ENCODE measurements at places on chromosomes 1 and 21.
A peak's percentile ranks its signal among the peaks of the same experiment; 100 is the strongest.

- no peak for DNase-seq
These were observed 191.3 kb downstream of the TGFB2 start for GRCh38 chr1:218536296-218536986.

- no peak for DNase-seq
These were observed 19.3 kb downstream of the C1orf52 start for GRCh38 chr1:85240174-85240601.

DNA sequence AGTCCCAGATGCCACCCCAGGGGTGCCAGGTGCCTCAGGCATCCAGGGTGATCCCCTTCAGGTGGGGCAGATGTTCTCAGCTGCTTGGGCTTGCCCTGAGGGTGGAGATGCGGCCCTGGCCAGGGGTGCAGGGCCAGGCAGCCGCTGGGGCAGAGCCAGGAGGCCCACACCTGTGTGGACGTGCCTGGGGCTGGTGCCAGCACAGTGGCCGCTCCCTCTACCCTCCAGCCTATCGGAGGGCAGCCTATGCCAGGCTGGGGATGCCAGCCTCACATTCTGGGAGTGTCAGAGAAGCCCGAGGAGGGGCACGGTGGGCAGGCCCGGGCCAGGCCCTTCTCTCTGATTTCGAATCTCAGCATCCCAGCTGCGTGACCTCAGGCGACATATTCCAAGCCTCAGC lies 96.5 kb upstream of the WNT4 start:
- DNase-seq, result no peak

DNA sequence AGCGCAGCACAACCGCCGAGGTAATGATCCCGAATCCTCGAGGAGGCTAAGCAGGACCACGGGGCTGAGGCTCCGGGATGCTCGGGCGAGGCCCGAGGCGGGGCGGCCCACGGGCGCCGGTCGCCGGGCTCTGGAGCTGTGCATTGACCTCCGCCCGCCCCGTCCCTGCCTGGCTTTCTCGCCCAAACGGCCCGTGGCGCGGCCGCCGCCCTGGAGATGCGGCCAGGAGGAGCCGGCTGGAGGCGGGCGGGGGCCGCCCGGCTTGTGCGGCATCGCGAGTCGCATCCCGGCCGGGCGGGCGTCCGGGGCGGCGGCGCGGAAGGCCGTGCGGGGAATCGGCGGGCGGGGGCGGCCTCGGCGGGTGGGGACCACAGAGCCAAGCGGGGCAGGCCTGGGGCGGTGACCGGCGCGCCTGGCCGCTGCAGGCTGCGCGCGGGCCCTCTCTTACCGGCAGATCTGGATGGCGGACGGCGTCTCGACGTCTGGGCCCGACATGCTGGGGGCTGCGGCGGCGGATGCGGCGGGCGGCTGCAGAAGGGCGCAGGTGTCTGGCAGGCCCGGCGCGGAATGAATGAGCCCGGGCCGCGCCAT lies 663 bp downstream of the ACOT7 start:
- DNase-seq, result no peak

GRCh38 chr1:200628223-200628881 lies 7.8 kb upstream of the KIF14 start:
- DNase-seq, result no peak

GRCh38 chr1:226719596-226720387 lies 19.3 kb downstream of the ITPKB start:
- DNase-seq, result peak; percentile 57

DNA sequence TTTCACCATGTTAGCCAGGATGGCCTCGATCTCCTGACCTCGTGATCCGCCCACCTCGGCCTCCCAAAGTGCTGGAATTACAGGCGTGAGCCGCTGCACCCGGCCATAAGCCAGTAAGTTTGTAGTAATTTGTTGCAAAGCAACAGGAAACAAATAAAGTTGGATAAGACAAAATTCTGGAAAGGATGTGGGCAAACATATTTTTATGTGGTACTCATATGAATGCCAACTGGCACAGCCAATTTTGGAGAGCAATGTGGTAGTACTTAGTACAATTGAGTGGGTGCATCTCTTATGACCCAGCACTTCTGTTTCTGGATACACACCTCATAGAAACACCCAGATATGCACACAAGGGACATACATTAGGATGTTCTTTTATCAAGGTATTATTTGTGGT lies 8.4 kb upstream of the IL12RB2 start:
- no peak for DNase-seq

DNA sequence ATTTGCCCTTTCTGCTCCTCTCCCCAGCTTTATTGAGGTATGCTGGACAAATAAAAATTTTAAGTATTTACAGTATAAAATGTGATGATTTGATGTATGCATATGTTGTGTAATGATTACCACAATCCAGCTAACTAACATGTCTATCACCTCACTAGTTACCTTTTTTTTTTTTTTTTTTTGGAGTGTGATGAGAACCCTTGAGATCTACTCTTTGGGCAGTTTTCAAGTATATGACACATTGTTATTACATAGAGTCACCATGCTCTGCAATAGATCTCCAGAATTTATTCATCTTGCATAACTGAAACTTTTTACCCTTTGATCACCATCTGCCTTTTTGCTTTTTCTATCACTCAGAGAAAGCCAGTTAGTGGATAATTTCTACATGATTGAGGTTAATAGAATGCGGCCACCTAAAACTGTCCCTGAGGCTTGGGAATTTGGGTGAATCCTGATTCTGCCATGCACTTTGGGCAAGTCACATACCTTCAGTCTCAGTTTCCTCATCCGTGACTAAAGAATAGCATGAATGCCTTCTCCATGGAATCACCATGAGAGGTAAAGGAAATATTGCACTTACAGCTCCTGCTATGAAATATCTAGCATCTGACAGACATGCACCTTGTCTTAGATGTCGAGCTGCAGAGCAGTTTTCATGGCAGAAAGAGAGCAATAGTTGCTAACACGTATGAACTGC lies 295.2 kb downstream of the DISC1 start:
- no peak for DNase-seq

- no peak for DNase-seq
These were observed 26.8 kb downstream of the IFFO2 start for GRCh38 chr1:18929686-18930085.

DNA sequence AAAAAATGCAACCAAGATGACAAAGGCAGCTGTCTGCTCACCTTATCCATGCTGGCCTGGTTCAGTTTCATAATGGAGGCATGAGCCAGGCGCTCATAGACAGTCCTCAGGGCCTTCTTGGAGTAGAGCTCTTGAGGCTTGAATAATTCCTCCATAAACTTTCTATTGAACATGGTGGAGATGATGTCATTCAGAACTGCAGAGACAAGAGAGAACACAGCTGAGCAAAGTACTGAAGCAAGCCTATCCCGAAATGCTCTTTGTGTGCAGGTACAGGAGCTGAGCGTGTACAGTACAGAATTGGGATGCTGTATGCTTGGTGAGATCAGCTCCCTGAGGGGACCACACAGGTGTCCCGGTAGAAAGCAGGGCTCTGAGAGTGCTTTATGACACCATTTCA lies 11.5 kb downstream of the OSCP1 start:
- no peak for DNase-seq

GRCh38 chr1:183630748-183631147 lies 4.8 kb downstream of the ARPC5 start:
- DNase-seq, result no peak

- DNase-seq, result no peak
These were observed 4.3 kb upstream of the PHLDA3 start for GRCh38 chr1:201473296-201473695.

DNA sequence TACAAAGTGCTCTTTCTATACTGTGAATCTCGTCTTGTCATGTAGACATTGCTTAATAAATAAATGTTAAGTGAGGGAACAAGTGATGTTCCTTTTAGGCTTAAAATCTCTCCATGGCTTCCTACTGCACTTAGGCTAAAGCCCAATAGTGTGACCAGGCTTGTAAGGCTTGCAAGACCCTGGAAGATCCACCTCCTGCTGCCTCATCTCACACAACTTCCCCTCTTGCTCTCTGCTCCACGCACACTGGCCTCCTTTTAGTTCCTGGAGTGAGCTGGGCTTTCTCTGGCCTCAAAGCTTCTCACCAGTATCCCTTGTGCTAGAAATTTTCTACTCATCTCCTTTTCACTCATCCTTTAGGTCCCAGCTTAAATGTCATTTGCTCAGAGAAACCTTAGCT lies 41.5 kb upstream of the DIPK1A start:
- no peak for DNase-seq

DNA sequence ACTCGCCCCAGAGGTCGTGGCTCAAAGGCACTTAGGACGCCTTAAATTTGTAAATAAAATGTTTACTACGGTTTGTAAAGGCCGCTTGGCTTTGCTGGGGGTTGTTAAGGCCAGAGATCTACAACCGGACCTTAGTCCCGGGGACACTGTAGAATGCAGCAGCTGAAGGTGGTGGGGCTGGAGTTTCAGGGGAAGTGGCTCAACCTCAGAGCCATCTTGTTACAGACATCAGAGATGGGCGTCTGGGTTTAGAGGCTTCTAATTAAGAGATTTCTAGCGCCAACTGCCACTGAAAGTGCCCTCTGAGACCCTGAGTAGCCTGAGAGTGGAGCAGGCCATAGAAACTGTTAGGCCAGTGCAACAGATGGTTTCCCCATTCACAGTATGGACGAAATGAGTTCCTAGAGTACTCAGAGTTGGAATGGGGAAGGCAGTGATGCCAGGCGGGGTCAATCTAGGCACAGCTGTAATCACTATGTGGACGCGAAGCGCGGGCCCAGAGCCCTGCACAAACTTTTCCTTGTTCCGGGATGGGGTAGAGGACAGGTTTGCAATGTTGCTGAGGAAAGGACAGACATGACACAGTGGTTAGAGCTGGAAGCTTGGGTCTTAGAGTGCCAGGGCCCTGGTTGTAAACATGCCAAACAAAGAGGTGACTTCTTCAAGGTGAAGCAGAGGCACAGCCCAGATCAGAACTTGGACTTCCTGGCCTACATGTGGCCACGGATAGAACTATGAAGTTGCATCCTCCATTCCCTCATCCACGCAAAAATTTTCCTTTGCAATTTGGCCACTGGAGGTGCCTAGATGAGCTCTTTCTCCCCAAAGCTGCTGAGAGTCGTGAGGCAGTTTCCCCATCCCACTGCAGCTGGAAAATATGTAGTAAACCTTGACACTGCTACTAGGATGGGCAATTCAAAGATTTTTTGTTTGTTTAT lies 6.0 kb downstream of the HLX start:
- no peak for DNase-seq

- DNase-seq, result no peak
These were observed 22.4 kb downstream of the CASQ2 start for GRCh38 chr1:115746021-115746690.

- DNase-seq, result no peak
These were observed 2.7 kb upstream of the FDPS start for GRCh38 chr1:155305881-155306391.

DNA sequence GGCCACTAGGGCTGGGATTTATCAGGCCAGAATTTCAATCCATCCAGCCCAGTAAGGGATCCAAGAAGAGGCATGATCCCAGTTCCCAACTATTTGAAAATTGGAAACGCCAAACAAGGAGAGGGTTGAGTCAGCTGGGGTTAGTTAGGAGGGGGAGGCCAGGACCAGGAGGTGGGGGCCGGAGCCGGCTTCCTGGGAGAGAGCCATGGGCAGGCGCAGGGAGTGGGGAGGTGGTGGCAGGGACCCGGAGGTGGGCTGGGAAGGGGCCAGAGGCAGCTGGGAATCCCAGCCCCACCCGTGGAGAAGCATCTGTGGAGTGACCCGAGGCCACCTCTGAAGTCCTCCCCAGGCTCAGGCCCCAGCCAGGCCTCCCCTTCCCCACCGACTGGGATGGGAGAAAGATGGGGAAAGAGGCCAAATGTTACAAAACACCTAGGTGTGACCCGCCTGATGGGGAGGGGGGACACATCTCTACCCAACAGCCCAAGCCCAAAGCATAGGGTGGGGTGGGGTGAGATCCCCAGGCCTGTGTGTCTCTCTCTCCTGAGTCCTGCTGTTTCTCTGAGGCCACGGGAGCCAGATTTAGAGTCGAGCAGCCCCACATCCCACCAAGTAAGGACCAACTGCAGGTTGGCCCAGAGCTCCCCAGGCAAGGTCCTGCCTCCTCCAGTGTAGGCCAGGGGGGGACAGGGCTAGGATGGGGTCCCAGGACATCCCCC lies 10.1 kb downstream of the HSPG2 start:
- DNase-seq, result peak; percentile 79

- no peak for DNase-seq
These were observed 8.2 kb upstream of the METTL18 start for GRCh38 chr1:169802888-169803287.

- no peak for DNase-seq
These were observed 8.6 kb downstream of the RO60 start for GRCh38 chr1:193068013-193068412.

DNA sequence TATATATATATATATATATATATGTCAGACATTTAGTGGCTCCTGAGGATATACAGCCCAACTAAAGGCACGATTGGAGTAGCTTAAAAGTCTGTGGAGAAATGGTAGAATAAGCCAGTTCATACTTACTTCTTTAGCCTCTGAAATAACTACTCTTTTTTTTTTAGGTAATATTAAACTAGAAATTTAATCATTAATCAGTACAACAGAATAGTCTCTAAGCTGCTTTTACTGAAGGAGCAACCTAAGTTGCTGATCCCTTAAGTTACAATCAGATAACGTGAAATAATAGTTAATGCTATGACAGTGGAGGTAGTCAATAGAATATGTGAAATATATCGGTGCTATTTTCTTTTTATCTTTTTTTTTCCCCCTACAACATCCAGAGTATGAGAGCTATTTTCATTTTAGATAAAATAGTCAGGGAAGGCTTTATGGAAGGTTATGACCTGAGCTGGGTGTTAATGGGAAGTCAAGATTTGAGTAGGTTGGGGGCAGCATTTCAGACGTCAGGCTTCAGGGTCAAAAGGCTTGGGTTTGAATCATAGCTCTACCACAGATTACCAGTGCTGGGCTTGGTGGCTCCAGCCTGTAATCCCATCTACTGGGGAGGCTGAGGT lies 15.6 kb downstream of the ZMPSTE24 start:
- no peak for DNase-seq

- DNase-seq, result peak; percentile 81
These were observed 11.0 kb downstream of the DMRTB1 start for GRCh38 chr1:53470155-53470554.

- DNase-seq, result no peak
These were observed 35.1 kb downstream of the CNIH3 start for GRCh38 chr1:224651188-224651587.

GRCh38 chr1:167532964-167533824 lies 14.9 kb upstream of the CD247 start:
- no peak for DNase-seq

- DNase-seq, result no peak
These were observed 136.4 kb upstream of the KCNE2 start for GRCh38 chr21:34227386-34227852.

- DNase-seq, result no peak
These were observed 8.5 kb downstream of the IRF2BP2 start for GRCh38 chr1:234601301-234602017.

DNA sequence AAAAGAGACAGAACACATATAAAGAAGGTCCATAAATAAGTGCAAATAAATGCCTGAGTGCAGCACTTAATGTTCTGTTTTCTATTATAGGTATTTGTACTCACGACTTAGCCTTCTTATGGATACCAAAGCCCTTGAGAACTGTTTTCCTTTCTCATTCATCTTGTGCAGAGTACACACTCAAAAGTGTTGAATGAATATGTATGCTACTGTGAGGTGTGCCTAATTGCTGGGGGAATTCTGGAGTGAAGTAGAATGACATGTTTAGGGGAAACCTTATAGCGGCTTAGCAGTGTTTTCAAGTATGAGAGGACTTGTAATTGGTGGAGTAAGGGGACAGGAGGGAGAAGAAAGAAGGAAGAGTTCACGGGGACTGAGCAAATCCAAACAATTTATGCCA lies 157.6 kb downstream of the CACNA1E start:
- DNase-seq, result no peak

Measured in sciatic nerve (tissue), 2 donors.